Left renal pelvis (tissue), 4 donors: ENCODE measurements at places on chromosomes 7 and 10.

DNA sequence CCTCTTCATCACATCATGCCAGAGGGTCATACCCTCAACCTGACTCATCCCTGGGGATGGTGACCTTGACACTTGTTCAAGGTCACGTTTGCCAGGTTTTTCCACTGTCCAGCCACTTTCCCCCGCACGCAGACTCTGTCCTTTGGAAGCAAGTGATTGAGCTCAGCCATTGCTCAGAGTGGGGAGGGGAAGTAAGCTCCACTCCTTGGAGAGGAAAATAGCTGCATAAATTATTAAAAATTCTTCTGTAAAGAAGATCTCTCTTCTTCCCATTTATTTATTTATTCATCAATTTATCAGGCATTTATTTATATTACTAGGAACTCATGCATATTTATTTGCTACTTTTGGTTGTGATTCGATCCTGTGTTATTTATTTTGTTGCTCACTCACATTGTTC lies 88.0 kb downstream of the GLRX3 start:
- DNase-seq: no peak

- DNase-seq: no peak
These were observed 575 bp downstream of the DLG5 start for GRCh38 chr10:77925795-77926565.

GRCh38 chr7:40279991-40280390 lies 145.2 kb downstream of the SUGCT start:
- DNase-seq: no peak

- DNase-seq: no peak
These were observed 13.5 kb downstream of the ATP6V0E2 start for GRCh38 chr7:149887311-149887710.

- no peak for DNase-seq
These were observed 350.3 kb upstream of the POT1 start for GRCh38 chr7:125279961-125280360.

- DNase-seq: no peak
These were observed 26.7 kb upstream of the NDST2 start for GRCh38 chr10:73838008-73838567.

- DNase-seq: no peak
These were observed 50.8 kb upstream of the SLC29A3 start for GRCh38 chr10:71268247-71268691.

GRCh38 chr7:106288263-106288662 lies 3.5 kb upstream of the NAMPT start:
- no peak for DNase-seq

- no peak for DNase-seq
These were observed 131.6 kb downstream of the BICC1 start for GRCh38 chr10:58644311-58644710.

GRCh38 chr7:28520074-28521015 lies 108.0 kb downstream of the CREB5 start:
- DNase-seq: no peak

DNA sequence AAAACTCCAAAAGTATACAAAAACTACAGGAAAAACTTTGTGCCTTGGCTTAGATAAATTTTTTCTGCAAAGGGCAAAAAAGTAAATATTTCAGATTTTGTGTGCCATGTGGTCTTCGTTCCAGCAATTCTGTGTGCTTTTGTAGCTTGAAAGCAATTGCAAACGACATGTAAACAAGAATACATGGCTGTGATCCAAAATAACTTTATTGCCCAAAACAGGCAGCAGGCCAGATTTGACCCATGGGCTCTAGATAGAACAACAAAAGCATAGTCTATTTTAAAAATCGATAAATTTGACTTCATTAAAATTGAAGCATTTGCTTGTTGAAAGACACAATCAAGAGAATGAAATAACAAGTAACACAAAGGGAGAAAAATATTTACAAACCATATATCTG lies 336.6 kb downstream of the HPSE2 start:
- no peak for DNase-seq

GRCh38 chr10:70232859-70233108 lies 445 bp downstream of the PPA1 start:
- no peak for DNase-seq

DNA sequence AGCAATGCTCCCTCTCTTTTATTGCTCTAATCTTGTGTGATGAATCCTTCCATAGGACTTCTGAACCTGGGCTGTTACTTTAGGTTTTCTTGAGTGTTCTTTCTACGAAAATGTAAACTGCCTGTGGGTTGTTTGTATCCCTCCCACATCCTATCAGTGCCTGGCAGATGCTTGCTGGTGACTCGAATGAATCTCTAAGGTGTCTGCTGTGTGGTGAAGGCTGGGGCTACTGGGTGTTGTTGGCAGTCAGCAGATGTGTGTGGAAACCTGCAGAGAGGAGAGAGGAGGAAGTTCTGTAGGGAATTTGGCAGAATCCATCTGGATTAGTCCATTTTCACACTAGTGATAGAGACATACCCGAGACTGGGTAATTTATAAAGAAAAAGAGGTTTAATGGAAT lies 639.4 kb downstream of the CALN1 start:
- no peak for DNase-seq

DNA sequence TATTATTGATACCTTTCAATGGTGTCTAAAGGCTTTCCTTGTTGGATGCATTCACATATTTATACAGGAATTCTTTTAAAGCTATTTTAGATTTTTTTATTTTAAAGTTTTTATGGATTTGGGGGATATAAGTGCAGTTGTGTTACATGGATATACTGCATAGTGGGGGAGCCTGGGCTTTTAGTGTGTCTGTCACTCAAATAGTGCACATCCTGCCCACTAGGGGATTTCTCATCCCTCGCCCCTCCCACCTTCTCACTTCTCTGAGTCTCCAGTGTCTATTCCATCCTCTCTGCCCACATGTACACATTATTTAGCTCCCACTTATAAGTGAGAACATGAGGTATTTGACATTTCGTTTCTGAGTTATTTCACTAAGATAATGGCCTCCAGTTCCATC lies 154.0 kb upstream of the MKI67 start:
- DNase-seq: no peak

DNA sequence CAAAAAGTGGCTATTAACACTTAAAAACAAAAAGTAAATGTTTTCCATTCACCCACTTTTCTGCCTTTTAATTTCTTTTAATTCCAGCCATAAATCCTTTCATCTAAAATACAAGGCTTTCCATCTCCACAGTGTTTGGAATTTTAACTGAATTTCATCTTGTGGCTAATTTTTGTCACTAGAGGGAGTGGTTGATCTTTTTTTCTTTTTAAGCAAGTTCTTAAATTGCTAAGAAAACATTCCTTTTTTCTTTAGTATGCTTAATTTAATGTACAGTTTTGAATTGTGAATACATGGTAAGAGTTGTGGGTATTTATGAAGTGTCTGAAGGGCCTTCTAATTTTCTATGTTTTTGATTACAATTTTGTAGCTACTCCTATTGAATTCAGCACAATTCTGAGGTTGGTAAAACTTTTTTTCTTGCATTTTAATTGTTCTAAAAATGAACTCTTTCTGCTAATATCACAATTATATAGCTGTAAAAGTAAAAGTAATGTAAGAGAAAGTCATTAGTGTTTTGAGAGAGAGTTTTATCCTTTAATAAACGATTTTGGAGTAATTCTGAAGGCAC lies 54.9 kb upstream of the ANK3 start:
- no peak for DNase-seq

DNA sequence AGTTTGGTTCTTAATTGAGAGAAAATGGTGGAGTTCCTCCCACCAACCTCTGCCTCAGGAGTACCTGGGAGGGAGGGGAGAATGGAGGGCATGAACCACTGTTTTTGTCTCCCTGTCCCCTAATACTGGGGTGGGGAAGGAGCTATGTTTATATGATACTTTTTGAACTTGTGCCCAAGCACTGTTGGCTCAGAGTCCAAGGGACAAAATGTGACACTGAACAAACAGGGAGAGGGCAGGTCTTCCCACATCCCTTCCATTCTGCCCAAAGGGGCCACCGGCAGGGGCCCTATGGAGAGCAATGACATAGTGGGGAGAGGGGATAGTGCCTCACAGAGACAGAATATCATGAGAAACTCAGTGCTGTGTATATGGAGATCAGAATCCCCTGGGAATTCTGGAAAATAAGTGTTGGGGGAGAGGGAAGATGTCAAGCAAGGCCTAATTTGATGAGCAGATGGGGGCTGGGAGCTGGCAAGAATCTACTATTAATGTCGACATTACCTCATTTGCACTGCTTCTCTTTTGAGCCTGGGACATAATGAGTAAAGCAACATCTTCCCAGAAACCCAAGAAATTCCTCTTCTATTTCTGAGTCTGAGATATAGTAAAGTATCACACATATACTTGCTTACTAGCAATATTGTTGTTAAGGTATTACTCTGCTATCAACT lies 180.6 kb downstream of the CYP26A1 start:
- DNase-seq: no peak

GRCh38 chr7:77310982-77311381 lies 105.2 kb downstream of the GSAP start:
- DNase-seq: no peak
